ENCODE measurements at places on chromosomes 2 and 18.

DNA sequence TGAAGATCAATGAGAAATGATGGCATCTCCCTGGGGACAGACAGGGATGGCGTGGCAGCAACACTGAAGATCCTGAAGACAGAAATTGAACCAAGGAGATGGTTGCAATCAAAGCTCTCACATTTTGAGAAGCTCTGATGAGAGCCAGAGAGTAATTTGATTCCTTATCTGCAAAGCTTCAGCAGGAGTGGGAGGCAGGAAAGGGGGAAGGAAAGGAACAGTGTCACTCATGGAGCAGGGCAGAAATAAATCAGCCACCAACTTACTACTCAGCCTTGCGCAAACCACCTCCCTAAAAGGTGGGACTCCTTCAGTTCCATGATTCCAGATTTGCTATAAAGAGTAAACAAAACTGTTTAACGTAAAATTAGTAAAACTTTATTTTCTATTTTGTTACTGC is 119.2 kb downstream of the CACNB4 start:
- no peak for DNase-seq

DNA sequence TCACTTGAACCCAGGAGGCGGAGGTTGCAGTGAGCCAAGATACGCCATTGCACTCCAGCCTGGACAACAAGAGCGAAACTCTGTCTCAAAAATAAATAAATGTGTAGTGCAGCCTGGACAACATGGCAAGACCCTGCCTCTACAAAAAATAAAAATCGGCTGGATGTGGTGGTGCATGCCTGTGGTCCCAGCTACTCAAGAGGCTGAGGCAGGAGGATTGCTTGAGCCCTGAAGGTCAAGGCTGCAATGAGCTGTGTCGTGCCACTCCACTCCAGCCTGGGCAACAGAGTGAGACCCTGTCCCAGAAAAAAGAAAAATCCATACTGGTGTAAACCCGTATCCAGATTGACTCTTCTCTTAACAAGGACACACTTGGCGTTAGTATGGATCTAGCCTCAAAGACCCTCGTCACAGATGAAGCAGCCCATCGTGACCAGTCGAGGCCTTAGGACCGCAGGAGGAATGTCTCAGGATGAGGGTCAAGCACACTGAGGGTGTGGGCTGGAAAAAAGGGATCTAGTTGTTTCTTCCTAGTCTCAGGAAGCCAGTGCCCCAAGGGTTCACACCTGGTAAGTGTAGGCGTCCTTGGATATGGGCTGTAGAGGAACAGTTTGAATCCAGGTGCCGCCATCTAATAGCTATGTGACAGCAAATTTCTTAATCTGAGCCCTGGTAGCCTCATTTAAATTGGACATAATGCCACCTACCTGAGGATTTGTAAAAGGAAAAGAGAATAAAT is 4.0 kb upstream of the GPBAR1 start:
- no peak for DNase-seq

- no peak for DNase-seq
Observed at GRCh38 chr2:26561918-26562810, 79.0 kb downstream of the CIB4 start.

GRCh38 chr2:24708537-24709152 is 84.5 kb downstream of the PTRHD1 start:
- no peak for DNase-seq

- DNase-seq, result no peak
Observed at GRCh38 chr2:37638973-37639372, 32.5 kb downstream of the CDC42EP3 start.

GRCh38 chr18:9775178-9775577 is 67.1 kb downstream of the RAB31 start:
- DNase-seq, result no peak

- DNase-seq, result no peak
Observed at GRCh38 chr18:77208964-77209363, 40.7 kb upstream of the GALR1 start.

- DNase-seq, result no peak
Observed at GRCh38 chr18:9869715-9870430, 15.9 kb upstream of the TXNDC2 start.

GRCh38 chr18:9469685-9470084 is 5.6 kb upstream of the RALBP1 start:
- no peak for DNase-seq

DNA sequence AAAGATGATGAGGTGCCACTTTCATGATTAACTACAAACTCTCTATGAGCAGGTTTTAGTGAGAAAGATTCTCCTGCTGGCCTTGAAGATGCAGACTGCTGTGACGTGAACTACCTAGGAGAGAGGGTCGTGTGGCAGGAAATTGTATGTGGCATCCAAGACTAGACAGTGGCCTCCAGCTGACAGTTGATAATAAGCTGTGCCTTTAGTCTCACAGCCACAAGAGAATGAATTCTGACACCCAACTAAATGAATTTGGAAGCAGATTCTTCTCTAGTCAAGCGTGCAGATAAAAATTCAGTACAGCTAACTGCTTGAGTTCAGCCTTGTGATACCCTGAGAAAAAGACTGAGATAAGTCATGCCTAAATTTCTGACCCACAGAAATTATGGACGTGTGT is 169.0 kb upstream of the COL3A1 start:
- no peak for DNase-seq

GRCh38 chr2:176582176-176582575 is 312.9 kb downstream of the MTX2 start:
- DNase-seq, result no peak

GRCh38 chr2:3443506-3444084 is 64.1 kb downstream of the TRAPPC12 start:
- DNase-seq, result no peak

DNA sequence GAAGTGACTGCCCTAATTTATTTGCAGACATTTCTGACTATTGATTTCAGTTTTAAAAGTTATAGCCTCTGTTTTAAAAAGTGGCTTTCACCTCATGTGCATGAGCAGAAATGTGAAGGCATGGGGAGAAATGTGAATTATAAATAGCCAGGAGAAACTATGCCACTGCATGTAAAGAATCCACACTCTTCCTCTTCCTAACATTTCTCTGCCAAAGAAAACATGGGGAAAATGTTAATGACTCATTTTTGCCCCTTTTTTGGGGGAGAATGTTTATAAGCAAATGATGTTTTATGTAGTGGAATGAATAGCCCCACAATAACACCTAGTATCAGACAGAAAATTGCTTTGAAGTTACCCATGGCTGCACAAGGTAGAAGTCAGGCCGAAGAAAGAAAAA is 249.0 kb upstream of the TANK start:
- DNase-seq, result no peak

DNA sequence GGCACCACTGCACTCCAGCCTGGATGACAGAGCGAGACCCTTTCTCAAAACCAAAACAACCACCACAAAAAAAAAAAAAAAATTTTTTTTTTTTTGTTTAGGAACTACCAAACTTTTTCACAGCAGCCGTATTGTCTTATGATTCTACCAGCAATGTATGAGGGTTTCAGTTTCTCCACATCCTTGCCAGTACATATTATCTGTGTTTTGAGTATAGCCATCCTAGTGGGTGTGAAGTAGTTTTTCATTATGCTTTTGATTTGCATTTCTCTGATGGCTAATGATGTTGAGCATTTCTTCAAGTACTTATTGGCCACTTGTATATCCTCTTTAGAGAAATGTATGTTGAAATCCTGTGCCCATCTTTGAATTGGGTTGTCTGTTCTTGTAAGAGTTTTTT is 51.7 kb downstream of the COX7A2L start:
- no peak for DNase-seq

DNA sequence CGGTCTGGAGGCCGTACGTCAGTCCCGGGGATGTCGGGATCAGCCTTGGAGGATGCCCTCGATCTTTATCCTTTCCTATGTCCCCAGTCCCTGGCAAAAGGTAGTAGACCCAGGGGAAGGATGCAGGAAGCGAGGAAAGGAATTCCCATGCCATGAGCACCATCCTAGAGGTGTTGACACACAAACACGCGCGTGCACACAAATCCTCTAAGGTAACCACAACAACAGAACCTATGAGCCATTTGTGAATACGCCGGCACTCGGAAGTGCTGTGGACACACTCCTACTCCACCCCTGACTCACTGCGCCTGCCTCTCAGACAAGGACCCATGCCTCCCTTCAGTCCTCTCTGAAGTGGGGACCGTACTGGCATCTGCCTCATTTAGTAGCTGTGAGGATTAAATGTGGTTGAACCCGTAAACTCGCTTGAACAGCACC is 11.3 kb upstream of the MLPH start:
- no peak for DNase-seq

DNA sequence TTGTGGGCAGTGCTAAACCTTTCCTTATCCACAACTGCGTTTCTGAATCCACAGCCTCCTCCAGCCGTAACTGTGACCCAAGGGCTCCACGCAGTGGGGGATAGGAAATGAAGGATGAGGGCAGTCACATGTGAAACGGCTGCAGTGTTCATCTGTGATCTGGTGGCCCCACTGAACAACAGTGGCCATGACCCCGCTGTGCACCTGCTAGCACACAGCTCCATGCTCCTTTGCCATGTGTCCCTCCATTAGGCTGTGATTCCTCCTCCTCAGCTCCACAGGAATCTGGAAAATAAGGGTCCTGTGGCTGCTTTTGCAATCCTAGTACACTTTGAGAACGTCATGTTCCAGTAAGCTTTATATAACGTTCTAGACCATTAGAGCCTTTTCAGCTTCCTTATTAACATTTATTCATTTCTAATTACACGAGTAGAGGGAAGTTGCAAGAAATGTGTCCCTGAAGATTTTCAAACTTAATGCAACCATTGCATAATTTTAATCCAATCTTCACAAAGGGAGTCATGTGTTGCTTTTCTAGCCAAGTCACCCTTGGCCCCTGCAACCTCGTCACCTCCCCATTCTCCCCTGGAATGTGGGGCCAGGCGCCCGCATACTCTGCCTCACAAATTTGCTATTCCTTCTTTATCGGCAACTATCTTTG is 7.1 kb upstream of the NAPG start:
- DNase-seq, result no peak

DNA sequence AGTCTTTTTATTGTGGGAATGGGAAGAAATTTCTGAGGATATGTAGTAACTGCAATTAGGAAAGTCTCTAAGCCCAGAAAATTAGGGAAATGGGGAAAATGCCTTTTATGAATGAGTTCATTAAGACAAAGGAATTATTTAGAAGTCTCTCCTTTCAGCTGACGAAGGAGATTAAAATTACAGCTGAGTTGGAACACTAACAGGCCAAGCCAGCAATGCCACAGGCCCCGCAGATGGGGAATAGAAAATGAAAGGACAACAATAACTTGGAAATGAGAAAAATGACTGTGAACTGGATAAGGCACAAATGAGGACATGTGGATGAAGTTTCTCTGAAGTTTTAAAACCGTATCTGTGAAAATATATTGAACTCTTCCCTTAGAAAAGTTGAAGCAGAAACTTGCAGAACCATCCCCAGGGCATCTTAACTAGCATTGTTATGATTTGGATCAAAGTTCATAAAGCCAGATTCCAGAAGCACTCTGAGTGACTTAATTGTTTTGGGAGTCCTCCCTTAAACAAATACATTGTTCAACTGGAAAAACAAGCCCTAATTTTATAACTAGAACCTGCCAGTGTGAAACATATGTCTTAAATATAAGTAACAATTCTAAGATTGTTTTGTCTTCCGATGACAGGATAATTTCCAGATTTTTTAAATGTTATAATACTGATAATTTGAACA is 51.3 kb downstream of the C2orf76 start:
- DNase-seq, result no peak

DNA sequence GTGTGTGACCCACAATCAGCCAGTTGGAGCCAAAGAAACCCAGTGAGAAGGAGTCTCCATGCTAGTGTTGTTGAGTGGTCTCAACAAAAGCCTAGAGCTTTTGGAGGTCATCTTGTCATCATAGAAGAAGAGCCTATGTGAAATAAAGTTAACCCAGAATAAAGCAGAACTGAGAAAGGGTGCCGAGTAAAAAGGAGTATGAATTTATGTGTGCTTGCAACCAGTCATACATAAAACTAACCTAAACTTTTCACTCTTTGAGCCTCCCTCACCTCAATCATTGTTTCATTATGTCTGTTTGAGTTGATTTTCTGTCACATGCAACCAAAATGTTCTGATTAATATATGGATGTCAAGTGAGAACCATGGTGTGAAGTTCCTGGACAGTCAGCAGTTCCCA is 599.3 kb upstream of the ZEB2 start:
- no peak for DNase-seq

- no peak for DNase-seq
Observed at GRCh38 chr2:39657287-39657937, 8.3 kb upstream of the TMEM178A start.

GRCh38 chr2:119252186-119253113 is 28.8 kb downstream of the STEAP3 start:
- no peak for DNase-seq

GRCh38 chr2:142100970-142101369 is 29.8 kb downstream of the LRP1B start:
- DNase-seq, result no peak

GRCh38 chr2:230738391-230738811 is 25.8 kb downstream of the CAB39 start:
- no peak for DNase-seq

GRCh38 chr2:68423966-68424650 is 43.0 kb downstream of the FBXO48 start:
- DNase-seq, result no peak

DNA sequence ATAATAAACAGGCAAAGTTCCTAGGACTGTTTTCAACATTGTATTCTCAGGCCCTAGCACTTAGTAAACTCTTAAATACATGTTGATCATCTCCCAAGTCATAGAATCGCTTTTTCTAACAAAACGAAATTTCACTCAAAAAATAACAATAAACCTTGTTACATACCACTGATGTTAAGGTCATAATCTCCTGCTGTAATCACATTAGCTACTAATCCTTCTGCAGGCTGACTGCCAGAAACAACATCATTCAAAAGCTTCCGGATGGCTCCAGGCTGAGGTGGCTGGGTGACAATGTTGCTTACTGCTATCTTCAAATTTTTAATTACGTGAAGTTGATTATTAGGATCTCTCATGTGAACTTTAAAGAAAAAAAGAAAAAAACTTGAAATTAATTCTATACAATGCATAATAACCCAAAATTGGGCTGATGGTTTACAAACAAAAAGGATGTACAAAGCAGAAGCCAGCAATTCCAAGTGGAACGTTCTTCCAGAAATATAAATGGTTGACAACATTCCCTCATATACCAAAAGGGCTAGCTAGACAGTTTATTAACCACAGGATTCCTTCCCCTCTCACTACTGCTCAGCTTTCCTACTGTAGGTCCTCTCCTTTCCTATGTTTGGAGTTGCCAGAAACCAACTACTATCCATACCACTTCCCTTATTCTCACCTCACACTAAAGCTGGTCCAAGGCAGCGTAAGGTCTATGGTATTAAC is 11.6 kb downstream of the TRAPPC8 start:
- DNase-seq, result no peak

All from effector memory CD4-positive, alpha-beta T cell (primary cell).